Calu3 (cell line): ENCODE measurements at places on chromosomes 1 and 21. TPM values are rescaled to one million over a fixed set of nuclear protein-coding genes. Genes with fewer than 3 reads are reported as not detected.

OR2M2 gene
- total RNA-seq = not detected in 2 replicates

SETDB1 gene
- 64.9 and 70.6 TPM in 2 replicates for total RNA-seq

DNA sequence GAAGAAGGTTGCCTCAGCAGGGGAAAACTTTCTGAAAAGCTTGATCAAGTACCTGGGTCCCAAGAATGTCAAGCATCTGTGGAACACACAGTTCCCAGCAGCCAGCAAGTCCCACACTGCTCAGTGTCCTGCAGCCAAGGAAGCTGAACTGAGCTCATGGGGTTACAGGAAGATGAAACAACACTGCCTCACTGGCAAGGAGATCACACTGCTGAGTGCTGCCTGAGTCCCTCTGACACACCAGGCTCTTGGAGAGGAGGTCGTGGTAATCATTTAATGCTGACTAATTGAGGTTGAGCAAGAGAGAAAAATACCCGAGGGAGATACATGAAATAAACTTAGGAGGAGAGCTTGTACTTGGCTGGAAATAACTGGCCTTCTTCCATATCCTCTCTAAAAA, 75.2 kb downstream of the MPZL1 start:
- peak; percentile 48 for DNase-seq

- no peak for DNase-seq
Observed at GRCh38 chr1:88979054-88979748, 13.2 kb downstream of the KYAT3 start.

DNA sequence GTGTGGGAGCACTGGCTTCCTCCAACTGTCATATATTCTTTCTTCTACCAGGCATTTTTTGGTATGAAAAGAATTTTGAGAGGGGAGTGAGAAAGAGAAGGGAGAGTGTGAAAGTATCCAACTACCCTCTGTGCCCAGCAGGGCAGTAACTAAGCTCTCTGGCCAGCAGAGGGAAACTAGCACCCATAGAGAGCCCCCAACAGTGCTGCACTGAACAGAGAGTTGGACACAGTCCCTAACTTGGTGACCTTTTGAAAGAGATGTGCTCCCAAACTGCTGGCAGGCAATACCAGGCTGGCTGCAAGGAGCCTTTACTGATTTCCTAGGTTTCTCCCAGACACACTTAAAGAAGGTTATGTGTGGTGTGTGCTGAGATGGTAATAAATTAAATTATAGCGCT, 118.8 kb upstream of the PBX1 start:
- DNase-seq = peak; percentile 11
